ENCODE measurements at places on chromosomes 3 and 15.

DNA sequence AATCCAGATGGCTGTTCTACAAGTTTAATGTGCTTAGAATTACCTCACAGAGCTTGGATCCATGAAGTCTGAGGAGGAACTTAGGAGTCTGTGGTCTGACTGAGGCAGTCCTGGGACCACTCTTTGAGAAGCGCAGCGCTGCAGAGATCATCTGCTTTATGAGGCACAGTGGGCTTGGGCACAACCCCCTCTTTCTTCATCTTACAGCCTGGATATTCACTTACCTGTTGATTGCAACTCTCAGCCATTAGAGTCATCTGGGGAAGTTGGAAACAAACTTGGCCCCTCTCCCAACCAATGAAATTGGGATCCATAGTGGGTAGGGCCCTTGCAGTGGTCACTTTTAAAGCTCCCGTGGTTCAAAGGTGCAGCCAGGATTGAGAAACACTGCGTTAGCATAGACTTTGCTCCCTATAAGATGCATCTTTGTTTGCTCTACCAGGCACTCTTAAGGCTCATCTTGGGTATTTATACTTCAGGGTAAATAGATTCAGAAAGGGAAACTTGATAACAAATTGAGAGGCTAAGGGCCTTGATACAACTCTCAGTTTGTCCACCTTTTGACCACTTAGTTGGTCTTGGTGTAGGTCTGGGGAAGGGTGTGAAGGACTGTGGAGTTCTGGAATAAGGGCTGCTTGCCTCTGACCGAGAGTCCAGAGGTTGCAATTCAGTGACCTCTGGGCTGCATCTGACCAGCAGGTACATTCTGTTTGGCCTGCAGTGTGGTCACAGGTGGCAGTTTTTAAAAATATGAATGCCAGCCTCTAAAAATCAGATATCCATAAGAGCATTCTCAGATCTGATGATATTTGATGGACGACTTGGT is 22.8 kb downstream of the FEM1B start:
- no peak for DNase-seq

DNA sequence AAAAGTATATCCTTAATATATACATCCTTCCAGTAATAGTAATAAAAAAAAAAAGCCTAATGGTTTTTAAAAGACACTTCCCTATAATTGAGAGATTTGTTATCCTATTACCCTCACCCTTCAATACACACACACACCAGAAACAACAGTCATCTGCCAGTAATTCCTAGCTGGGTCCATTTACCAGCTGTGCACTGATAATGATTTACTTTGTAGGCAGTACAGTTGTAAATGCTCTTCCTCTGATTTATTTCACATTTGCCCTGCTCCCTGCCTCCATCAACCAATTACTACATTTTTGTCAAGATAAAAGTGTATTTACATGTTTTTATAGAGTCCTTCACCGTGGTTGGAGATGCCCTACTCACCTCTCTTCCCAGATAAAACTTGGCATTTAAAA is 12.4 kb downstream of the TPM1 start:
- DNase-seq = no peak

DNA sequence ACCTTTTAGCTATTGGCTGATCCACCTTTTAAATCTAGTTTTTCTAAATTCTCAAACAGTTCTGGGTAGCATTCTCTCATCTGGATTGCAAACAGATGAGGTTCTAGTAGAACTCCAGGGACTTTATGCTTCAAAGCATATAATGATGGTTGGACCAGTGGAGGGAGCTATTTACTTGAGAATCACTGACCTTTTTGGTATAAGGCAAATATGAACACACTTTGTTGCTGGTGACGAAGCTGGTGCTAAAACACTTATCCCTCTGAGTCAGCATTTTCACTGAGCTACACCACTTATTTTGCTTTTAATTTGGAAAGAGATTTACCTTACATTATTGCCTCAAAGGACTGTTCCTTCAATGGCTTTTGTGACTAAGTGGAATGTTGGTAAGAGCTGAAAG is 58.6 kb upstream of the SLITRK3 start:
- DNase-seq = no peak

DNA sequence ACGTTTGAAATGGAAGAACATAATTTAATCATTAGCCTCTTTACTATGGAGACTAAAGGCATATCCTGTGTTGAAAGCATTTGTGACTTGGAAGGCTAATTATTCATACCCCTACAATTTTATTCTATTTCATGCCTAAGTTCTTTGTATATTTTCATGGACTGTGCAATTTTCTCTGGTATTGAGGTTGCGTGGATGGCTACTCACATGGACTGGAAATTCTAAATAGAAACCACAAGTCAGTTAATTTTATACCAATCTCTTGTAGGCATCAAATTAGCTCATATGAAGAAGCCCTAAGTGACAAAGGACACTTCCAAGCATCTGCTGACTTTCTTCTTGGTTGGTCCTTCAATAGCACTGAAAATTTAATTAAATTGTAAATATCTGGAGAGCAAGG is 1353.5 kb downstream of the ROBO1 start:
- no peak for DNase-seq

GRCh38 chr3:79421273-79421672 is 346.5 kb downstream of the ROBO1 start:
- no peak for DNase-seq

DNA sequence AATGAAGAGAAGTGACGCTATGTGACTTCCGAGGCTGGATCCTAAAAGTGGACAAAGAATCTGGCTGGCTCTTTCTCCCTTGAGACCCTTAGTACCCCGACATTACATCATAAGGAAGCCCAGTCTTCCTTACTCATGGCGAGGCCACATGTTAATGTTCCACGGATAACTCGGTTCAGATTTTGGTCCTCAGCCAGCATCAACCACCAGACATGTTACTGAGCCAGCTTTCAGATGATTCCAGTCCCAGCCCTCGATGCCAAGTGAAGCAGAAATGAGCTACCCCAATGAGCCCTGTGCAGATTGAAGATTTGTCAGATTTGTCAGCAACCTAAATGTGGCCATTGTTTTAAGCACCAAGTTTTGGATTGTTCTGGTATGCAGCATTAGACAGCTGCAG is 46.6 kb downstream of the SLCO2A1 start:
- DNase-seq = no peak

DNA sequence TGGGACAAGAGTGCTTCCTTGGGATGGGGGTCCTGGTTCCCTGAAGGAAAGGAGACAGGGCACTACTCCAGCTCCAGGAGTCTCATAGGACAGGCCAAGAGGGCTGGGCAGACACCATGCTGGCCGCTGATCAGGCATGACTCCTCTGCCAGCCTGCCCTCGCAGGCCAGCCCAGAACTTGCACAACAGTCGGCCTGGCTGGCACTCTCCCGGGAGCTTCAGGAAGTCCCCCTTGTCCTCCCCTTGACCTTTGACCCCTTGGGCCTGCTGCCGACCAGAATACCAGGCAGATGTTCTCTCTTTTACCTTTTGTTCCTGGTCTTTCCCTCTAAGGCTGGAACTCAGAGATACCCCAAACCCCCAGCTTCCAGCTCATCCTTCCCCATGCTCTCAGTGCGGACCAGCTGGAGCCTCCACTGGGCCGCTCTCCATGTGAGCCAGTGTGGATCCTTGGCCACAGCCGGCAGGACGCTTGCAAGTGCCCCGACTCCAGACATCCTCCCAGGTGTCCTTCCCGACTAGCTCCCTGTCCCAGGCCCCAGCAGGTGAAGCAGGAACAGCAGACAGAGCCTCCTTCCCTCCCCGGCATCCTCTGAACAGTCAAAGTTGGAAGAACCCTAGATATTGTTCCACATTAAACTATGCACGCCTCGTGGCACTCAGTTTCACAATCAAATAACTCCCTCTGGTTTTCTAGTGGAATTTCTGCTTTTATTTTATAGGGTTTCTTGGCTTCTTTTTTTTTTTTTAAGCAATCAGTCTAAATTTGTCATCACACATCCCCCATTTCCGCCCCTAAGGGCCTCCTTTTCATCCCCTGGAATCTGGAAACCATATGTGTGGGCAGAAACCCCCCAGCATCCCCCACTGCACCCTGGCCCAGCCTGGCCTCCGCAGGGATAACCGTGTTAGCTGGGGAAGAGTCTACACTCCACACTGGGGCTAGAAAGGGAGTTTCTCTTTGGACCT is 15.7 kb downstream of the VPS18 start:
- DNase-seq = no peak

DNA sequence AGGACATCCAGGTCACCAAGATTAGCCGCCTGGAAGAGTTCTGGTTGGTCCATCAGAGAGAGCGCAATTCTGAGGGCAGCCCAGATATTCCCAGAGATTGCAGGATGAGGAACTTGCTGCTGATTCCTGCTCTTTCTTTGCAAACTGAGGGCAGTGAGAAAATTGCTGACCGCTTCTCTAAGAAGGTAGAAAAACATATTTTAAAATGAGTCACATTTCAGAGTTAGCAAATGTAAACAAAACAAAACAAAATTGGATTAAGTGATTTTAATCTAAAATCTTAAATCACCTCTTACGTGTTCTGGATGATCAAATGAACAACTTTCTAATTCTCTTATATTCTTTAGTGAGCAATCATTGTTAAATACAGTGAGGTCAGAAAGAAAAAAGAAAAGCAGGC is 149.0 kb downstream of the USP13 start:
- no peak for DNase-seq

Measured in activated CD4-positive, alpha-beta memory T cell treated with anti-CD3 and anti-CD28 coated beads, Interleukin-2, amount 10 ng/mL, durations not matched to agents 7 days and 5 days (primary cell).